ENCODE measurements at places on chromosomes 13 and 19.

- no peak for DNase-seq
Observed at GRCh38 chr19:38076337-38076736, 147.7 kb downstream of the DPF1 start.

DNA sequence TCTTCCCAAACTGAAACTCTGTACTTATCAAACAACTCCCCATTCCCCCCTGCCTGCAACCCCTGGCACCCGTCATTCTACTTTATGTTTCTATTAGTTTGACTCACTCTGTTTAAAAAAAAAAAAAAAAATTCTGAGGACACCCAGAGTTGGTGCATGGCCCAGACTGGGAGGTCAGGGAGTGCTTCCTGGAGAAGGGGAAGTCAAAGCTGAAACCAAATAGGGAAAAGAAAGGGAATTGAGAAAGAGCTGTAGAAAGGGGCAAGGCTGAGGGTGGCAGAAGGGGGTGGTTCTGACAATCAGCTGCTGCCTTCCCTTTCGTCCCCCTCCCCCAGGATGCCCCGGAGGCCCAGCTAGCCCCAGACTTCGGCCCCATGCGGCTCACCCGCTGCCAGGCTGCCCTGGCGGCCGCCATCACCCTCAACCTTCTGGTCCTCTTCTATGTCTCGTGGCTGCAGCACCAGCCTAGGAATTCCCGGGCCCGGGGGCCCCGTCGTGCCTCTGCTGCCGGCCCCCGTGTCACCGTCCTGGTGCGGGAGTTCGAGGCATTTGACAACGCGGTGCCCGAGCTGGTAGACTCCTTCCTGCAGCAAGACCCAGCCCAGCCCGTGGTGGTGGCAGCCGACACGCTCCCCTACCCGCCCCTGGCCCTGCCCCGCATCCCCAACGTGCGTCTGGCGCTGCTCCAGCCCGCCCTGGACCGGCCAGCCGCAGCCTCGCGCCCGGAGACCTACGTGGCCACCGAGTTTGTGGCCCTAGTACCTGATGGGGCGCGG, 9.0 kb upstream of the STRN4 start:
- DNase-seq, result no peak

DNA sequence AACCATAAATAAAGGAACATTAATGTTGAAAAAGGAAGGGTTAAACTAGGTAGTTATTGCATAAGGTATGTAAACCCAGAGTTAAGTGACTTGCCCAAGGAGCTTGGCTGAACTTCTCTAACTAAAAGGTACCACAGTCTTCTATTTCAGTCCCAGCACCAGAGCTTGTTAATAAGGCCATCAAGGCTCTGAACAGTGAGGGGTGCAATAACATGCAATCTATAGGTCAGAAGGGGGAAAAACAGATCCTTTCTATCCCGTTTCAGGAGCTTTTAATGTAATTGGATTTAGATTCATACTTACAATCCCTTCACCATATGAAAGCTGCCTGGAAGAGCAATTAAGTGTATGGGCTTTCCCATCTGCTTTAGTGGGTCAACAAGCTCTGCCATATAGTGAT, 441.5 kb upstream of the SPRY2 start:
- DNase-seq, result no peak

- no peak for DNase-seq
Observed at GRCh38 chr19:29753190-29753933, 38.3 kb upstream of the C19orf12 start.

GRCh38 chr13:68174893-68175292, 944.8 kb upstream of the PCDH9 start:
- no peak for DNase-seq

DNA sequence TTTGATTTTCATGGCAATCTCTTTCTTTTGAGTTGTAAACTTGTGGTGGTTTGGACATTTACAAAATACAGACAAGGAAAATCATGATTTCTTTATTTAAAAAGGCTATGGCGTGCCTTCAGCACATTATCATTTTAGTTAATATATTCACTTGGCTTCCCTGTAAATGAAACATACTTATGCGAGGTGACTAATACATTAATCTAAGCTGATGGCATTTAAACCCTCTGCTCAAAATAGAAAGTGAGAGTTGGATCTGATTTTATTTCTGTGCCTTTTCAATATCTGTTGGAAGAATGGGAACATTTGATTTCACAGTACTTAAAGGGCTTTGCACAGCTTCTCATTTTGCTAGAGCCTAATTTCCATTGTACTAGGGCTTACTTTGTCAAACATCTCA, 289.8 kb downstream of the MTUS2 start:
- no peak for DNase-seq

DNA sequence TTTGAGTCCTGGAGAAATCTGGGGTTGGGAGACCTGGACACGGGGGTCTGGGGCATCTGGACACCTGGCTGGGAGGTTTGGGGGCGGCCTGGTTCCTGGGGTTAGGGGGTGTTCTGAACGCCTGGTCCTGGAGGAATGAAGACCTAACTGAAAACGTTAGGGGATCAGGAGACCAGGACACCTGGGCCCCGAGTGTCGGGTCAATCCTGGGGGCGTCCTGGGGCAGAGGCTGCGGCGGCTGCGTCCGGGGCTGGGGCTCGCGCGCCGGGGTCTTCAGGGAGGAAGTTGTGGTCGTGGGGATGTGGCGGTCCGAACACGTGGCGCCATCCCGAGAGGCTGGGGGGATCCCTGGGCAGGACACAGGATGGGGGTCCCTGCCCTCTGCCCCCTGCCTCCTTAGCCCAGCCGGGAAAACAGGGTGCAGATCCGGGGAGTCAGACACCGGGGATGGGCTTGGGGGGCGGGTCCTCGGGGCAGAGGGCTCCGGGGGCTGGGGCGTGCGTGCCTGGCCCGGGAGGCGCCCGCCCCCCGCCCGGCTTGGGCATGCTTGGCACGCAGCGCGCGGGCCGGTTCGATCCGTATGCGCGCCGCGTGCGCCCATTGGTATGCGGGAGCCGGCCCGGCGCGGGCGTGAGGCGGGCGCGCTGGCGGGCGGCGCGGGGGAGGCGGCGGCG, 632 bp downstream of the NPAS1 start:
- no peak for DNase-seq

DNA sequence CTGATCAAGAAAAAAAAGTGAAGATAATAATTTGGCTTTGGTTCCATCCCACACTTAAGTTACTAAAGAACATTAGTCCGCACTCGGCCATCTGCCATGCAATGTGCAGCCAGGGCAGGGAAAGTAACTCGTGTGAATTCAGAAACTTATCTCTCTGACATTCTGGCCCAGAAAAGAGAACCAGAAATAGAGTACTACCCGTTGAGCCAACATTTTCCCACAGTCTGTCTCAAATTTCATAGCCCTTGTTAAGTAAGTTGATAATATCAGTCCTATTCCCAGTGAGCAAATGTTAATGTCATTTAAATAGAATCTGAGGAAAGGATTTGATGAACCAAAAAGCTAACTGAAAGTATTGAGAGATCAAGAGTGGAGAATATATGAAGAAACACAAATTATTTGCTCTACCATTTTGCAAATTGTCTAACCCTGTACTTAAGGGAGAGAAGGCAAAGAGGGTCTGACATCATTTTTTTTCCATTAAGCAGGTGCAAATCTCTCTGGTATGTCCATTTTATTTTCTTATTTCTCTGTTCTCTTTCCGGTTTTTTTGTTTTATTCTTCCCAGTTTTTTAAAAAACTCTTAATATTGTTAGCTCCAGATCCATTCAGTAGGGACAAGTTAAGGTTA, 156.3 kb downstream of the NDFIP2 start:
- no peak for DNase-seq

- DNase-seq, result no peak
Observed at GRCh38 chr19:38727868-38728660, 16.2 kb downstream of the CAPN12 start.

Data from CD4-positive, alpha-beta T cell treated with Interferon gamma for 1 hour (primary cell).